COLO829 (cell line): ENCODE measurements at places on chromosomes 12 and 14.
A peak's percentile ranks its signal among the peaks of the same experiment; 100 is the strongest.

GRCh38 chr12:53223389-53224060, 8.5 kb downstream of the RARG start:
- DNase-seq, result peak; percentile 87

- no peak for DNase-seq
Measured at GRCh38 chr12:18868717-18869116, 130.8 kb downstream of the CAPZA3 start.

- peak; percentile 18 for DNase-seq
Measured at GRCh38 chr12:125402874-125403789, 337.9 kb downstream of the AACS start.

- DNase-seq, result no peak
Measured at GRCh38 chr14:29918981-29919380, 8.7 kb downstream of the PRKD1 start.

DNA sequence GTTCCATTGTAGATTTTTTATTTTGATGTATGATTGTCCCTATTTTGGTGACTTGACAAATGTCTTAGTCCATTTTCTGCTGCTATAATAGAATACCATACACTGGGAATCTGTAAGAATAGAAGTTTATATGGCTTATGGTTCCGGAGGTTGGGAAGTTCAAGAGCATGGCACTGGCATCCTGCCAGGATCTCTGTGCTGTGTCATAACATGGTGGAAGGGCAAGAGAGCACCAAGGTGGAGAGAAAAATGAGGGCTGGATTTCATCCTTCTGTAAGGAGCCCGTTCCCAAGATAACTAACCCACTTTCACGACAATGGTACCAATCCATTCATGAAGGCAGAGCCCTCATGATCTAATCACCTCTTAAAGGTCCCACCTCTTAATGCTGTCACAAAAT, 176.7 kb downstream of the TMEM132D start:
- no peak for DNase-seq

DNA sequence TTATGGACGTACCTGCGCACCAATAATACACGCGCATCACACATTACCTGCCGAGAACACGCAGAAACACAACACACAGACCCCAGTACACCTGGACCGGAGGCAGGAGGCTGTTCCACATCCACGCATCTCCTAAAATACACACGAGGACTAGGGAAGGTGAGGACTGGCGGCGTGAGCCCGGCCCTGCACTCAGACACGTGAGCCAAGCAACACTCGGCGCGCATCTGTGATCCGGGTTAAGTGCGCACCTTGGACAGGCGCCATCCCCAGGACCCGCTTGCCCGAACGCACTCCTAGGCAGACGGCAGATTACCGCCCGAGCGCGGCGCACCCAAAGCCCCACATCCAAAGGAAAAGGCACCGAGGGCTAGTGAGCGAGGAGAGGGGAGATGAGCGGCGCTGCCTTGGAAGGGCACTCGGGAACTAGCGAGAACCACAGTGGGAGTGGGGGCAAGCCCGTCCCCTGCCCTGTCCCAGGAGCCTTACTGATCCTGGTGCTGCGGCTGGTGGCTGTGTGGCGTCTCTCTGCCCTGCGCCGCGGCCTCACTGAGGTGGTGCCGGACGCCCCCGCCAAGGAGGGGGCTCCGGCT, 417 bp downstream of the GLS2 start:
- DNase-seq, result no peak
